Fibroblast of gingiva (primary cell): ENCODE measurements at places on chromosomes 4 and X.

DNA sequence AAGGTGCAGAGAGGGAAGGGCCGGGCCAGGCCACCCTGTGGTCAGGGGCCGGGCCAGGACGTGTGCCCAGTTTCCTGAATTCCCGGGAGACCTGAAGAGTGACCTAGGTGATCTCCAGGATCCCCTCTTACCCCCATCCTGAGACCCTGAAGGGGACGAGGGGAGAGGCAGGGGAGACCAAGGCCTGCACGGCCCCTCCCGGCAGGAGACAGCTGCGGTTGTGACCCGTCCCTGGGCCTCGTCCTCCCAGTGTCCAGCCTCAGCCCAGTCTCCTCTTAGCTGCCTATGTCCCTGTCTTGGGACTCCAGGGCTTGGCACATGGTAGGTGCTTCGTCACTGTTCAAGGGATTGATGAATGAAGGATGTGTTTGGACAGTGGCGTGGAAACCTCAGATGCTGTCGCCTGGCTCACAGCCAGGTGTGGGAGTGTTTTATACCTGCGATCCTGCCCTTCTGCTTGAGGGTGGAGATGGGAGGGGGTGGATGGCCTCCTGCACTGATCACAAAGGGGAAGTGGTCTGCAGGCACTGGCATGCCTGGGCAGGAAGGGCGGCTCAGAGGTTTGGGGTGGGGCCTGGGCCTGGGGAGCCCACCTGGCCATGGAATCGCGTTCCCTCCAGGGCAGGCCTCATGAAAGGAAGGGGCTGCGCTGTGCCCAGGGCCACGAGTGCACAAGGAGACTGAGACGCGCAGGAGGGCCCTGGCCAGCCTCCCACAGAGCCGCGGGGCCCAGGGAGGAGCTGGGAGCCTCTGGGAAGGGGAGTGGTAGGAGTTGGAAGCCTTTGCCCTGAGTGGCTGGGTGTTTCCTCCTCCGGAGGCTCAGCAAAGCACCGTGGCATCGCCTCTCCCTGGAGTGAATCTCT lies 6.9 kb downstream of the SH3TC1 start:
- DNase-seq, result no peak

GRCh38 chrX:147901461-147902126 lies 10.1 kb upstream of the FMR1 start:
- DNase-seq, result no peak

- no peak for DNase-seq
These were observed 188.7 kb downstream of the STIM2 start for GRCh38 chr4:27049239-27049829.

- DNase-seq, result no peak
These were observed 75.9 kb upstream of the UCP1 start for GRCh38 chr4:140644470-140645185.

DNA sequence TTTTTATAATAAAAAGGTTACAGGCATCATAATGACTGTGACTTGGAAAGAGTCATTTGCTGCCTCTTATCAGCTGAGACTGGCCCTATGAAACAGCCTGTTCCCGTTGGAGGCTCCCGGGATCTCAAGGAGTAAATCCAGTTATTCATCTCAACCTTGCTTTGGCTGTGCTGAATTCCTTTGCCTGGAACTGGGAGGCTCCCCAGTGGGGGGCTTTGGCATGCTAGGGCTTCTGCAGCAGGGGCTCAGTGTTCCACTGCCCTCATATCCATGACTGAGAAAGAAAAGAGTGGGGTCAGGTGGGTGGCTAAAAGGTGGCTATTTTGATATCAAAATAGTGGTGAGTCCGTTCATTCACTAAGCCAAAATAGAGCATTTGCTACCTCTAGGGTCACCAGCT lies 71.2 kb downstream of the TRPC5 start:
- no peak for DNase-seq

- no peak for DNase-seq
These were observed 4.4 kb downstream of the RBM3 start for GRCh38 chrX:48578661-48579128.

DNA sequence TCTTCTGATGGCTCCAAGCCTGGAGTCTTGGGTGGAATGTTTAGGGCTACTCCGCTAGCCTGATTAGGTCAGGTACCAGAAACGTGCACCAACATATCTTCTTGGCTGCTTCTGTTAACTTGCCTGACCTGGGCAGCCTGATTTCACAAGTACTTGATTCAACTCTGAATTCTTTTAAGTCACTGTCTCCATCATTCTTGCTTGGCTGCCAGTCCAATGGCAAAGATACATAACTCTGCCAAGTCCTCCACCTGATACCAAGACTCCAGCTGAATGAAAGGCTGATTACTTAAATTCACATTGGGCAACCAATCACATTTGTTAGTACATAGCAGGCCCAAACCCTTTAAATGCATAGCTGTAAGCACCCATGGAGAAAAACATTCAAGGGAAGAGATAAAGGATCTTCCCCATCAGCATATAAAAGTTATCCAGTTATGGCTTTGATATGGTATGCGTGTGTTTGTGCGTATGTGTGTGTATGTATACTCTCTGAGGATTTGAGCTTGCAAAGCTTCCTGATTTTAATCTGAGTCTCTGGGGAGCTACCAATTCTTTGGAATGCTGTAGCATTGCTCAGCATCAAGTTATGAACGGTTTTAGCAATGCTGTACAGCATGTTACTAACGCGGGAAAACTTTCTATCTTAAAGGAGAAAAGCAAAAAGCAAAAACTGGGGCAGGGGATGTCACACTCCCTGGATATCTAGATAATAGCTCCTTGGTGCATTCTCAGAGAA lies 917.2 kb downstream of the DMD start:
- DNase-seq, result no peak

- no peak for DNase-seq
These were observed 138.8 kb upstream of the VCX start for GRCh38 chrX:7704205-7704604.
